Endothelial cell (in vitro differentiated cells): ENCODE measurements at places on chromosomes 5 and 9.

- no peak overlapping the region for H3K4me3 ChIP-seq
- no peaks in the 10 kb centered on the region for H3K4me1 ChIP-seq
- DNase-seq = no peak
- peaks cover 3% of the 10 kb centered on the region for H3K36me3 ChIP-seq
- H3K27me3 ChIP-seq = peaks cover 1% of the 10 kb centered on the region
These were observed 339.9 kb downstream of the ARL15 start for GRCh38 chr5:53970475-53970874.

DNA sequence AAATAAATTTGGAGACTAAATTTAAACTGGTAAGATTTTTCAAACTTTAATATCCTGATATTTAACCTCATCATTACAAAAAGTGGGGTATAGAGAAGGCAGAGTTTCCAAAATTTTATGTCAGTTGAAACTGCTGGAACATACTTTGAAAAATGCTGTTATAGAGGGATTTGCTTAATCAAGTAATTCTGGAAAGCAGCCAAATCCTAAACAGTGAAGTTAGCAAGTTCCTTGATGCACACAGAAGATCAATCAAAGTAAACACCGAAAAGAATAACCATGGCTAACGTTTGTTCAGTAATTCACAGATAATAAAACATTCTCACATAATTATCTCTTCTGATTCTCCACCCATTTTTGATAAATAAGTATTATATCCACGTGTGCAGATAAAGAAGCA is 8.1 kb upstream of the PRR16 start:
- no peak overlapping the region for H3K27ac ChIP-seq
- no peaks in the 10 kb centered on the region for H3K36me3 ChIP-seq
- H3K27me3 ChIP-seq = peaks cover 2% of the 10 kb centered on the region
- DNase-seq = no peak
- no peaks in the 10 kb centered on the region for H3K4me1 ChIP-seq

DNA sequence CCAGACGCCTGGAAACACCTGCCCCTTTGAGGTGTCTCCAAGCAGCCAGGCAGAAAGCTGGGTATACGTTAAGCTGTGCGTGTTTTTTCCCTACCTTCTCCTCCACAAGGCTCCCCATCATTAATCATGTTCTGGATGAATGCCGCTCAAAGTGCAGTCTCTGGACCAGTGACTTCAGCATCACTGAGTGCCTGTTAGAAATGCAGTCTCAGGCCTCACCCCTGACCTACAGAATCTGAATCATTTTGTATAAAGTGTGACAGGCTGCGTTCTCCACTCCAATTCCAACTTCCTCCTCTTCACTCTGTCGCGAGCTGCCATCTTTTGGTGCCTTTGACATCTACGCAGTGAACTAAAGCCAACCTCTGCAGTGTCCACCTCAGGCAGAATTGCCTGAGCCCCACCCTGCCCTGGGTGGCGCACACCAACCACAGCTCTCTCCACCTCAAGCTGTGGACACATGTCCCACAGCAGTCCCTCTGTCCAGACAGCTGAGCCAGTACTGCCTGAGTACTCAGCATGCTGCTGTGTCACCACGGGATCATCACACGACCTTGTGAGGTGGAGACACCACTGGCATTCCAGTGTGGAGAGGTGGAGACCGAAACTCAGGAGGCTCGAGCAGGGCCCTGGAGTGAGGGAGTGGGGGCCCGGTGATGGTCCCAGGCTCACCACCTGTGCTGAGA is 14.2 kb downstream of the PTPN3 start:
- no peak overlapping the region for H3K4me3 ChIP-seq
- no peak overlapping the region for H3K27ac ChIP-seq
- no peaks in the 10 kb centered on the region for H3K36me3 ChIP-seq
- no peak for DNase-seq

DNA sequence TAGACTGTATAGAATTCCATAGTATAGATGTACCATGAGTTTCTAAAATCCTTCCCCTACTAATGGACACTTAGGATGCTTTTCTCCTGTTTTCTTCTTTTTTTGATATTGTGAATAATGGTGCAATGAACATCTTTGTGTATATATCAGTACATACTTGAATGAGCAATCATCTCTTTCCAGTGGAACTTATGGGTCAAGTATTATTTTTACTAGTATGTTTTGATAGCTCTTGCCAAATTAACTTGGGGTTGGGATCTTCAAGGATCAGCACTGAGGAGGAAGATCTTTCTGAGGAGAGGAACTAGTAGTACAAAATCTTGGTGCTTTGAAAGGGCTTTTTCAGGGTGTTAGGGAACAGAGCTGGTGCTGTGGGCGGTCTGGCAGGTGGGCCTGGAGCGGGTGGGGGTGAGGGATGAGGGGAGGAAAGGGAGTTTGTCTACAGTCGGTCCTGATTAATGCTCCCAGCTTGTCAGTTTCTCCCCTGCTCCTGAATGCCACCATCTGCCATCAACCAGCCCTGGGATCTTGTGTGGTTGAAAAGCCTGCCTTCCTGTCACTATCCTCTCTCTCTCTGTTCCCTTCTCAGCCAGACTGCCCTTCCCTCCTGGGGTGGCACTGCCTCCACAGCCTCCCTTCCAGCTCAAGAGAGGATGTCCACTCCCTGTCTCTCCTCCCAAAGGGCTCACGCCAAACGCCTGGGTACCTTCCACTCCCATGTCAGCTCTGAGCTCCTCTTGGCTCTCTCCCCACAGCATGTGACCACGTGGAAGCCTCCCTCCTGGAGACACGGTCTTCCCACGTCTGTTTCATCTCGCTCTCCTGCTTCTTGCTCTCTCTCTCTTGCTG is 185.9 kb downstream of the DAB2IP start:
- H3K36me3 ChIP-seq = no peaks in the 10 kb centered on the region
- no peak for DNase-seq
- H3K27ac ChIP-seq = no peak overlapping the region
- H3K4me3 ChIP-seq = no peak overlapping the region

DNA sequence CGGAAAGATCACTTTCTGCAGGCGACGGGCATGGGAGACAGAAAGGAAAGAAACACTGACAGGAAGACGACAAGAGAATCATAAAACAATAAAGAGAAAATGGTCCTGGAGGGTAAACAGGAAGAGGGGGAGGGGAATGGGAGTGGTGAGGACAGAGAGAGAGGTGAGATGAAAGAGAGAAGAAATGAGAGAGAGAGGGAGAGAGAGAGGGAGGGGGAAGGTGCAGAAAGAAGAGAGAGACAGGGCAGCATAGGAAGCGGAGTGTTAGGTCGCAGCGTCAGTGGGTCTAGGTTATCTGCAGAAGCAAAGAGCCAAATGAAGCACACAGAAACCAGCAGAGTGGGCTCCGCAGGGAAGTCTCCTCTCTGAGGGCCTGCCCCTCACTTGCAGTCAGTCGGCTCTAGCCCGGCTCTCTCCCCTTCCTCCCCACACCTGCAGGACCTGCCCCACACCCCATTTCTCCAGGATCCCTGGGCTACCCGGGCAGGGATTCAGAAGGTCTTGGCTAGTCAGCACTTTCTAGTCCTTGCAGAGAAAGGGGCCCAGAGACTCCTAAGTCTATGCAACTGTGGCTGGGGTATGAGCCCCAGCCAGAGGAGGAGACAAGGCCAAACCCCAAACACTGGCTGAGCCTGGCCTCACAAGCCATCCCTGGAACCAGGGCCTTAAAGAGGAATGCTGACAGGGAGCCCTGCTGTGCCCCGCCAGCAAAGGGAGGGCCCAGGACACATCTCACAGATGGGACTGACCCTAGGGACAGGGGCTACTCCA is 29.7 kb upstream of the MEIKIN start:
- peaks cover 1% of the 10 kb centered on the region for H3K27me3 ChIP-seq
- H3K27ac ChIP-seq = peak overlapping the region; percentile 68
- no peak for DNase-seq
- H3K4me3 ChIP-seq = no peak overlapping the region
- peaks cover 5% of the 10 kb centered on the region for H3K36me3 ChIP-seq

GRCh38 chr5:132301344-132302271 is 7.4 kb downstream of the SLC22A4 start:
- H3K36me3 ChIP-seq = no peaks in the 10 kb centered on the region
- H3K27ac ChIP-seq = no peak overlapping the region
- H3K27me3 ChIP-seq = peaks cover 3% of the 10 kb centered on the region
- DNase-seq = no peak
- H3K4me3 ChIP-seq = no peak overlapping the region
- no peaks in the 10 kb centered on the region for H3K4me1 ChIP-seq

GRCh38 chr9:33146298-33146697 is 20.8 kb downstream of the B4GALT1 start:
- peaks cover 63% of the 10 kb centered on the region for H3K4me1 ChIP-seq
- no peak overlapping the region for H3K27ac ChIP-seq
- DNase-seq = no peak
- H3K4me3 ChIP-seq = no peak overlapping the region
